Fibroblast of lung (primary cell): ENCODE measurements at places on chromosomes 5 and 9. TPM values are rescaled to one million over a fixed set of nuclear protein-coding genes. Genes with fewer than 3 reads are reported as not detected.

GRCh38 chr9:129606161-129607026 lies 14.5 kb downstream of the C9orf50 start:
- no peak for DNase-seq

ARHGEF39 gene
- total RNA-seq: under 0.01 and 0.66 TPM in 2 replicates

DNA sequence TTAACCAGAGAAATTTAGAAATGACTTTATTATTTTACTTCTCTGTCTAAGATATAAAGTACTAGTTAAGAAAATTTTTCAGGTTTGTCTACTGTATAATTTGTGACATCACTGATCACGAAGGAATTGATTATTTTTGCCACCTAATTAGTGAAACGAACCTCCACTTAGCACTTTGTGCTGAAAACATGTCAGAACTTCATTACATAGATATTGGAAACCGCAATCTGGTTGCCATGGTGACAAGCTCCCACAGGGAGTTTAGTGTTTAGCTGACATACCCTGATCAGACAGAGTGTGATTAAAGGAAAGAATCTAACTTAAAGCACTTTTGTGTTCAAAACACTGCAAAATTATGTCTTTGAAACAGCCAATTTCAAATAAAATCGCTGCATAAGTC lies 668.4 kb upstream of the CCNG1 start:
- DNase-seq: no peak

TUSC1 gene
- total RNA-seq: 7.9 and 10.5 TPM in 2 replicates

GRM6 gene
- total RNA-seq: not detected in 2 replicates

GRCh38 chr5:126780165-126780827 lies 3.4 kb downstream of the LMNB1 start:
- peak; percentile 86 for DNase-seq

DNA sequence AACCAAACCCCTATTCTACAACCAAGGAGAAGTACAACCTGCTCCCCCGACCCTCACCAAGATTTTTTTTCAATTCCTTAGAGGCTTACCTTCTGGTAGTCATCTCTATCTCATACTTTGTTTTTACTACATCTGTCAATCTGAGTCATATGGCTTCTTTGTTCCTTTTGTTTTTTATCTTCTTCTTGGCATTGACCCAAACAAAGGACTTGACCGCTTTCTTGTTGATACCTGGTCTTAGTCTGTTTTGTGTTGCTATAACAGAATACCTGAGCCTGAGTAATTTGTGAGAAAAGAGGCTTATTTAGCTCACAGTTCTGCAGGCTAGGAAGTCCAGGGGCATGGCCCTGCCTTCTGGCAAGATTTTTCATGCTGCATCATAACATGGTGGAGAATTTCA lies 352.7 kb downstream of the MLLT3 start:
- DNase-seq: no peak

DNA sequence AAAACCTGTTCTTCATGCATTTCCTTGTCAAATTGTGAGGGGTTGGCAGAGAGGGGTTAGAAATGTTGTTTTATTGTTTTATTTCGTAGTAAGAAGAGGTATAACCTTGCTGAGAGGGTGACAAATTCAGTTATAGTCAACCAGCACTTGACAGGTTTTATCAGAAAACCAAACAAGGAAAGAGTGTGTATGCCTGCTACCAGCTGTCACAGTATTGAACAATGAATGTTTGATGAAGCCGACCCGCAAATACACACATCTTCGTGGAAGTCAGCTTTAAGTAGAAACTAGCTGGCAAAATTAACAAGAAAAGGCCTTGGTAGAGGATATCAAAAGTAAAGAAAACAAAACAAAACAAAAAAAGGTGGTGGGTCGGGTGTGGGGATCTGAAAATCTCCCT lies 214.6 kb upstream of the TLE4 start:
- no peak for DNase-seq

GRCh38 chr9:75975071-75975470 lies 84.6 kb downstream of the PCSK5 start:
- DNase-seq: no peak

GRCh38 chr9:78406146-78406545 lies 109.2 kb downstream of the PSAT1 start:
- DNase-seq: peak; percentile 54

DNA sequence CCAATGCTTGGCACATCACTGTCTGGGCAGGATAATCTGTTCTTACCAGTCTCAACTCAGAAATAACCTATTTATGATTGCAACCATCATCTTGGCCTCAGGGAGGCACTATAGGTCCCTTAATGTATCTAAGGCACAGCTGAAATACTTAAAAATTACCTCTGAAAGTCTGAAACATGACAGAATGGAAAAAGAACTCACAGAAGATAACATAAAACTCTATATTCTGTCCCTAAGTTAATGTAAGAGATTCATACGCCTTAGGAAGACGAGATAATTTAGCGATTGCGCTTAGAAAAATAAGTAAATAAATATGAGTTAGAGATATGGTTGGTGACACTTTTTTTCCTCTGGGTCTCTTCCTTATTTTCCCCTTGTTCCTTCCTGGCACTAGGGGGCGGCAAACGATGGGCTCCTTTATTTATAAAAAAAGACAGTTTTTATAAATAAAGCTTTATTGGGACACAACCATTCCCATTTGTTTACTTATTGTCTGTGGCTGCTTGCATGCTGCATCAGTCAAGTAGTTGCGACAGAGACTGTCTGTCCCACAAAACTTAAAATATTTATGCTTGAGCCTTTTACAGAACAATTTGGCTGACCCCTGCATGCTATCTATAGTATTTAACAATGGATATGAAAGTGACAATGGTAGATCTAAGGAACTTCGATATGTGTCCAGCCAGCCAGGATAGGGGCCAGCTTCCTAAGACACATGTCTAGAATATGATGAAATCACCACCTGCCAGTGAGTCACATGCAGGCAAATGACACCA lies 79.6 kb downstream of the PDE4D start:
- DNase-seq: peak; percentile 80

GRCh38 chr5:72692651-72693442 lies 123.6 kb upstream of the TNPO1 start:
- peak; percentile 70 for DNase-seq

- DNase-seq: peak; percentile 52
Measured at GRCh38 chr9:114769624-114770023, 36.2 kb downstream of the TNFSF15 start.

ANKRD31 gene
- 0.26 and 0.33 TPM in 2 replicates for total RNA-seq

DNA sequence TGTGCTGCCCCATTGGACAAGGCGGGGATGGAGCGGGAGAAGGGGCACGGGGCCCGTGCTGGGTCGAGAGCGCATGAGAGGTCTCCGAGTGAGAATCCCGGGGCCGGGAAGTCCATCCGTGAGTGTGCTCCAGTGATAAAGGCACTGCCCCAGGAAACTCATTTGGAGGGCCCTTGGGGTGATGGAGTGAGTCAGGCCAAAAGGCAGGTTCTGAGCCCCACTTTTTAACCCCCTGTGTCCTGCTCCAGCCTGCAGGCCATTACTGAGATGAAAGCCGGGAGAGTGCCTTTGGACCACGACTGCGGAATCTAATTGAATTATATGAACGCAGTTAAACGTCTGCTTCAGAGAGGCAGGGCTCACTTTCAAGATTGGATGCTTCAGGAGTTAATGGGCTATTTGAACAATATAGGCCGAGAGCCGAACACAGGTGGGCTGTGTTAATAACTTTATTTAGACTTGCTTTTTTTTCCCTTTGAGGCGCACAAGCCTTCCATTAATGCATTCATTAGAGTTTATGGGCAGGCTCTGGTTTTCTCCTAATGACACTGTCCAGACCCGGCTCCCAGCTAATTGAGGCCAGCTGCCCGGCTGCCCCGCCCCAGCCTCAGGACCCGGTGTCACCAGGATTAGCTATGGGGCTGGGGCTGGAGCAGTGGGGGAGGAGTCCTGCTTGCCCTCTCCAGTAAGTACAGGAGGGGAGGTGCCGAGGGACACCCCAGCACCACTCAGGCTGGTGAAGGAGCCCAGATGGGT lies 79.1 kb upstream of the LMX1B start:
- no peak for DNase-seq

ROR2 gene
- 27.9 and 39.5 TPM in 2 replicates for total RNA-seq

IRGM gene
- total RNA-seq: 0.17 TPM in 1 of 2 replicates, not detected in the other

DNA sequence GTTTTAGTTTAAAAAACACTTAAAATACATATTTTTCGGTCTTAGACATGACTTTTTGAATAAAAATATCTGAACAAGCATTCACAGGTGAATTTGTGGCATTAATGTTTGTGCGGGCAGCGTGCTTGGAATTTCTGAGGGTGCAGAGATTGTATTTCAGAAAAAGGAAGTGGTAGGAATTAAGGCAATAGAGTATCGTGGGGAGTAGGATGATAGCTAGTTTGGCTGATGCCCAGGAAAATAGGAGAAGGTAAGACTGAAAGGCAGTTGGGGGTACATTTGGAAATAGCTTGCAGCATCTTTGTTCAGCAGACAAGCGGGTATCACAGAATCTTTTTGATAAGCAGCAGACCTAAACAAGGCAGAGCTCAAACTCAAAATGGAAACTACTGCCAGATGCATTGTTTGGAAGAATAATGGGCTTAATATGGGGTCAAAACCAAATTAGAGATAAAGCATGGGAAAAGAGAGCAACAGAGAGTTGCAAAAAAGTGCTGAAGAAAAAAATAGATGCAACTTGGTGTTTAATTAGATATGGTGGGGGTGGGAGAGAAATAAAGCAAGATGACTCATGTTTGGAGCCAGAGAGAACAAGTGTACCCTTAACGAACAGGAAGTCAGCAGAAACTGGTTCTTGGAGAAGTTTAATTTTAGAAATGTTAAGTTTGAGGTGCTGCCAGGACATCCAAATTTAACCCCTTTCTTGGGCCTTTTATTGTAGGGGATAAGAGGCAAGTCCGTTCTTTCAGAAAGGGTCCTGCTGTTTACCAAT lies 85.7 kb upstream of the ARRDC3 start:
- no peak for DNase-seq

DNA sequence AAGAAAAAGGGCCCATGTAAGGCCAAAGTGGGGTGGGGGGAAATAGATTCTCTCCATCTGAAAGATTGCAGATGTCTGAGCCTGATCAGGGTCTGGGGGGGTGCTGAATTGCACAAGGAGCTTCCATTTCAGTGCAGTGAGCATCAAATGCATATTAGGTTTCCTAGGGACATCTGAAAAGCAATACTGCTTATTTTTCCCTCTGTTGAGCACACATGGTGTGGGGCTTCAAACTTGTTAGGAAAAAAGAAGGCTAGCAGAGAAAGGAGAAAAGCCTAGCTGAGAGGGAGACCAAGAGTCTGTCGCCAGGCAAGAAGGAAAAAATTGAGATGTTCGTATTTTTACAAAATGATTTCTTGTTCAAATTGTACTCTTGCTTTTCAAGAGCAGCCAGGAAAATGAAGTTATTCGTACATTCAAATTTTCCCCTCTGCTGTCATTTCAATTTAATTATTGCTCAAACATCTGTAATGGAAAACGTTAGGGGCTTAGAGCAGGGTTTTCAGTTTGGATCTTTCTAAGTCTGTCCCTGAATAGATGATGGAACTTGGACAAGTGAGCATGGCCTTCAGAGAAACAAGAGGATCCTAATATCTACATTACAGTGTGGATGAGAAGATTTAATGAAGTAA lies 191.9 kb upstream of the GAS1 start:
- no peak for DNase-seq

FOXD4L6 gene
- not detected in 2 replicates for total RNA-seq

DNA sequence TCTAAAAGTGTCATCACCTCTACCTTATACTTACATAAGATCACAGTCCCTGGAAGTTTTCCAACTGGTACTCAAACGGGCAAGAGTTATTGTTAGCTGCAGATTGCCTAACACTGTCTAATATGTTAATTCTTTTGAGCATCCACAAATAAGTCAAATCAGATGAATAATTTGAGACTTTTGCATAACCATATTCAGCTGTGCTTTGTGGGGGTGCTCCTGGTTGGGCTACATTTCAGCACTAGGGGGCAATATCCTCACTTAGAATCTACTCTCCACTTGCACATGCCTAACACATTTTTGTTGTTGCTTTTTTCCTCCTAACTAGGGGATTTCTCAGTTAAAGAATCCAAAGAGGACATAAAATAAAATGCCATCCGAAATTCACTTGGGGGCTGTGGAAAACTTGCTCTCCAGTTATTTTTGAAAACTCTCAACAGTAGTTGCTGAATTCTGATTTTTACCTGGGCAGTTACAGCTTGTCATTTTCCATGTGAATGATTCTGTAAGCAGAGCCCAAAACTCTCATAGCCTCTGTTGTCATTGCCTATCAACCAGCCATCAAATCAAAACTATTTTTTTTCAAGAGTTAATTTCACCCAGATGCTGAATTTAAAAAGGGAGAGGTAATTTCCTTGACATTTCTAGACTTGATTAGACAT lies 71.5 kb downstream of the TRIM36 start:
- DNase-seq: peak; percentile 46
